ENCODE measurements at places on chromosomes 11 and 22. TPM values are rescaled to one million over a fixed set of nuclear protein-coding genes. Genes with fewer than 3 reads are reported as not detected.

The SUSD2 gene
- 2.2 TPM for polyA plus RNA-seq

The L3MBTL2 gene
- 25.5 TPM for polyA plus RNA-seq

The PPP6R3 gene
- 57.7 TPM for polyA plus RNA-seq

The SYT13 gene
- 0.09 TPM for polyA plus RNA-seq

The TMEM25 gene
- polyA plus RNA-seq = 41.1 TPM

The KDM4E gene
- polyA plus RNA-seq = not detected

The SCN3B gene
- 0.77 TPM for polyA plus RNA-seq

The TMEM45B gene
- 0.37 TPM for polyA plus RNA-seq

The TRPM5 gene
- 0.33 TPM for polyA plus RNA-seq

The DPP3 gene
- polyA plus RNA-seq = 20.8 TPM

The ADSL gene
- 116 TPM for polyA plus RNA-seq

The GVQW3 gene
- 6.0 TPM for polyA plus RNA-seq

The LRRC74B gene
- not detected for polyA plus RNA-seq

The EPS8L2 gene
- polyA plus RNA-seq = 25.7 TPM

The BTG4 gene
- not detected for polyA plus RNA-seq

The SERPING1 gene
- polyA plus RNA-seq = 80.7 TPM

The CARD10 gene
- polyA plus RNA-seq = 2.1 TPM

The GRAMD4 gene
- polyA plus RNA-seq = 51.8 TPM

The EML3 gene
- polyA plus RNA-seq = 38.4 TPM

The APOL5 gene
- not detected for polyA plus RNA-seq

The LDHAL6A gene
- not detected for polyA plus RNA-seq

The OR5M11 gene
- not detected for polyA plus RNA-seq

The PANX3 gene
- not detected for polyA plus RNA-seq

The RAB30 gene
- 6.9 TPM for polyA plus RNA-seq

The RCOR2 gene
- polyA plus RNA-seq = 41.0 TPM

The ACCS gene
- polyA plus RNA-seq = 14.7 TPM

The TMEM121B gene
- polyA plus RNA-seq = 7.9 TPM

The CD3G gene
- not detected for polyA plus RNA-seq

The MS4A12 gene
- not detected for polyA plus RNA-seq

The TSKU gene
- polyA plus RNA-seq = 33.6 TPM

The ST14 gene
- polyA plus RNA-seq = not detected

The TRIM6 gene
- 10.8 TPM for polyA plus RNA-seq

The DEUP1 gene
- polyA plus RNA-seq = 2.0 TPM

The PEX26 gene
- polyA plus RNA-seq = 5.4 TPM

The ARSA gene
- polyA plus RNA-seq = 16.4 TPM

The CELSR1 gene
- polyA plus RNA-seq = 9.2 TPM

The EXPH5 gene
- 2.6 TPM for polyA plus RNA-seq

The TMPRSS5 gene
- 0.96 TPM for polyA plus RNA-seq

The PYGM gene
- 260 TPM for polyA plus RNA-seq

The APLNR gene
- 13.6 TPM for polyA plus RNA-seq

The JAML gene
- not detected for polyA plus RNA-seq

The MPST gene
- polyA plus RNA-seq = 86.0 TPM

The ABCG4 gene
- 2.4 TPM for polyA plus RNA-seq

The OR5P2 gene
- polyA plus RNA-seq = not detected

The THRSP gene
- not detected for polyA plus RNA-seq

The CCDC87 gene
- polyA plus RNA-seq = 4.8 TPM

The TRMU gene
- 155 TPM for polyA plus RNA-seq

The APOL4 gene
- not detected for polyA plus RNA-seq

The MYOD1 gene
- not detected for polyA plus RNA-seq

The PIH1D2 gene
- polyA plus RNA-seq = 5.9 TPM

The DAGLA gene
- polyA plus RNA-seq = 3.4 TPM

The NCAPD3 gene
- polyA plus RNA-seq = 12.6 TPM

All from cardiac muscle cell (in vitro differentiated cells and primary cell).